ENCODE measurements at places on chromosomes 3 and 15.

- DNase-seq, result no peak
Measured at GRCh38 chr3:134337071-134337482, 37.2 kb downstream of the AMOTL2 start.

DNA sequence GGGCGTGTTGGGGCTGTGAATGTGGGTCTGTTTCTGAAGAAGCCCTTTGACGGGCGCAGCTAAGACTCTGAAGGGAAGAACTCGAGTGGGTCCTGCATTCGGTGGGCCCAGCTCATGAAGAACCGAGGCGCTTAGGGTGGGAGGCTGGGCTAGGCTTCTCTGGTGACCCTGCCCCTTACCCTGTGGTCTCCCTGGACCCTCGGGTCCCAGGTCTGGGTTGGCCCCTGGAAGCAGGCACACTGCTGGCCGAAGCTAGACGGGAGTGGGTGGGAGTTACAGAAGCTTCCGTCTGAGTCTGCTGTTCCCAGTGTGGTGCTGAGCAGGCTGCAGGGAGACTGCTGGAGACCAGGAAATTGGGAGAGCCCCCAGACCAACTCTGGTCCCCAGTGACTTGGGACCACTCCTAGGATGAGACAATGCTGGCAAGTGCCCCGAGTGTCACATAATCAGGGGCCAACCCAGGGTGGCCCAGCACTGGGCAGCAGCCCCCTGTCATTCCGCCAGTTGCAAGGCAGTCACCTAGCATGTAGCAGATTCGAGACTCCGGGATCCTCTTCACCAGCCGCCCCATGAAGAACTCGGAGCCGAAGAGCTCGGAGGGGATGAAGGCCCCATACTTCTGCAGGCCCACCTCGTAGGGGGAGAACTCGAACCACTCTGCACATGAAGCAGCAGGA, 16.7 kb upstream of the EHD4 start:
- no peak for DNase-seq

DNA sequence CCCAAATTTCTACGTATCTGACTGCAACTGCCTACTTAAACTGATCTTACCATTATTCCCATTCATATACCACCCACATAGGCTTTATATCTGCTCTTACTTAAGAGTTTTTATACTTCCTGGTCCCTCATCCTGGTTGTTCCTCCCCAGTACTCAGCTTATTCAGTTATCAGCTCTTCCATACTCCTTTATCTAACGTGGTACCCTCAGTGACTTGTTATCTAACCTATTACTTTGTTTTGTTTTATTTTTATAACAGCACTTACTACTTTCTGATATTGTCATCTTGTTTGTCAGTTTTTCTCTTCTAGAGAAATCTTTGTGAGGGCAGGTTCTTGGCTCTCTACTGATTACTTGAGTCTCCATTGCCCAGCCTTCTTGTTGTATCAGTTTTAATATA, 100.6 kb downstream of the ZNF609 start:
- no peak for DNase-seq

GRCh38 chr15:61337541-61337940, 108.4 kb upstream of the RORA start:
- DNase-seq, result no peak

- no peak for DNase-seq
Measured at GRCh38 chr3:147038481-147038880, 367.9 kb downstream of the ZIC4 start.

DNA sequence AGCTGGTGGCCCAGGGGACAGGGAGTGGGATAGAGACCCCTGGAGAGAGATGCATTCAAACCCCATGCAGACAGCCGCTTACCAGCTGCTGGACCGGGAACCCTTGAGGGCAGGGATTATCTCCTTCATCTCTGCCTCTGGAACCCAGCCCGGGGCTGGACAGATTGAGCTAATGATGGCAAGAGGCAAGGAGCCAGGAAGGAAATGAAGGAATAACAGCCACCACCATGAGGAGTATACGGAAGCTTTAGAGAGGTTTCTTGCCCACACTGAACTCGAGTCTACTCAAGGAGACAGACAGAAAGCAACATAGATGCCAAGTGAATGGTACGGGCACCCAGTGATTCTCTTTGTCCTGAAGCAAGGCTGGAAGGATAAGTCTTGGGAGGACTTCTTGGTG, 23.2 kb downstream of the HAPLN3 start:
- no peak for DNase-seq

DNA sequence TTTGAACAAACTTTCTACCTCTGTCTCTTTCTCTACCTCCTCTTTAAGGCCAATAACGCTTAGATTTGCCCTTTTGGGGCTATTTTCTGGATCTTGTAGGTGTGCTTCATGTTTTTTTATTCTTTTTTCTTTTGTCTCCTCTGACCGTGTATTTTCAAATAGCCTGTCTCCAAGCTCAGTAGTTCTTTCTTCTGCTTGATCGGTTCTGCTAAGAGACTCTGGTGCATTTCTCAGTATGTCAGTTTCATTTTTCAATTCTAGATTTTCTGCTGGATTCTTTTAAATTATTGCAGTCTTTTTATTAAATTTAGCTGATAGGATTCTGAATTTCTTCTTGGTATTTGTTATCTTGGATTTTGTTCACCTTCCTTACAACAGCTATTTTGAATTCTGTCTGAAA, 148.7 kb downstream of the RSRC1 start:
- DNase-seq, result no peak

- DNase-seq, result no peak
Measured at GRCh38 chr3:129348734-129349133, 70.1 kb downstream of the HMCES start.

DNA sequence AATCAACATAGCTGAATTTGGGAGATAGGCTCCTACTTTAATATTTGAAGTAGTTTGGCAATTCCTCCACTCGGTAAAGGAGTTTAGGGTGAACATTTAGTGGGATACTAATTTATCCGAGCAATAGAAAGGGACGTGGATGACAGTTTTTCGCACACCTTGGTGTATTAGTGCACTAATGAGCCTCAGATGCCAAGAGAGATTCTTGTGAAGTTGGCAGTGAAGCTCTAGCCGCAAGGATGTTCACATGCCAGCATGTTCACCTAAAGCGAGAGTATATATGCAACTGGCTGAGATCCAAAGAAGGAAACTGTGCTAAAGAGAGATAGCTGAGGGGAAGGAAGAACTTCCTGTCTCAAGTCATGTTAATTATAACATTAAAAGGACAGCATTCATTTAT, 58.5 kb downstream of the TGFBR2 start:
- DNase-seq, result no peak

DNA sequence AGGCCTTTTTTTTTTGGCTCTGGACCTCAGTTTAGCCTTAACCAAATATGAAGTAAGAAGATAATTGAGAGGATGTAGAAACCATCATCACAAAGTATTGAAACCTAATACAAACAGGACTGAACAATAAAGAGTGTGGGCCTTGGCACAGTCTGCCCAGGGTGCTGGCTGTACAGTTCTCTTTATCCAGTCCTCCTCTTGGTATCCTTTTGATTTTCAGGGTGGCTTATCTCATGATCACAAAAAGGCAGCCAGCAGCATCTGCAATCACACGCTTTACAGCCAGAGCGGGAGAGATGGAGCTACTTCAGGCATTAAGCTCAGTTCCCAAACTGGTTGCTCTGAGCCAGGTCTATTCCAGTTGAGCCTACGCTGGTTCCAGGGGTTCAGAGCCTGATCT, 239.7 kb downstream of the RPLP1 start:
- no peak for DNase-seq

GRCh38 chr3:143090486-143090885, 29.1 kb upstream of the CHST2 start:
- no peak for DNase-seq

DNA sequence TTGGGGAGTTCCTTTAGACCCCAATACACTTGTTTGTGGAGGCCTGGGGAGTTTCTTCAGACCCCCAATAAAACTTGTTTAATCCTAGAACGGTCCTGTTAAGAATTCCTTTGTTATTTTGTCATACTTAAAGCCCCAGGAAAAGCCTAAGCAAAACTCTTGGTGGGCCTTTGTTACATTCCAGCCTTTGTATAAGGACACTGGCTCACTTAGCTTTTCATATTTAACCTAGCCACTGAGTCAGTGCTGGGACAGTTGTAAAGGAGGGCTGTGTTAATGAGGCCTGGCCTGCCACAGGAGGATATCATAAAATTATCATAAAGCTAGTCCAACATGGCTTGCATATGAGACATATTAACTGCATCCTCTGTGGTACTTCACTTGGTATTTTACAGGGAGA, 760.1 kb downstream of the ZNF385D start:
- DNase-seq, result no peak

DNA sequence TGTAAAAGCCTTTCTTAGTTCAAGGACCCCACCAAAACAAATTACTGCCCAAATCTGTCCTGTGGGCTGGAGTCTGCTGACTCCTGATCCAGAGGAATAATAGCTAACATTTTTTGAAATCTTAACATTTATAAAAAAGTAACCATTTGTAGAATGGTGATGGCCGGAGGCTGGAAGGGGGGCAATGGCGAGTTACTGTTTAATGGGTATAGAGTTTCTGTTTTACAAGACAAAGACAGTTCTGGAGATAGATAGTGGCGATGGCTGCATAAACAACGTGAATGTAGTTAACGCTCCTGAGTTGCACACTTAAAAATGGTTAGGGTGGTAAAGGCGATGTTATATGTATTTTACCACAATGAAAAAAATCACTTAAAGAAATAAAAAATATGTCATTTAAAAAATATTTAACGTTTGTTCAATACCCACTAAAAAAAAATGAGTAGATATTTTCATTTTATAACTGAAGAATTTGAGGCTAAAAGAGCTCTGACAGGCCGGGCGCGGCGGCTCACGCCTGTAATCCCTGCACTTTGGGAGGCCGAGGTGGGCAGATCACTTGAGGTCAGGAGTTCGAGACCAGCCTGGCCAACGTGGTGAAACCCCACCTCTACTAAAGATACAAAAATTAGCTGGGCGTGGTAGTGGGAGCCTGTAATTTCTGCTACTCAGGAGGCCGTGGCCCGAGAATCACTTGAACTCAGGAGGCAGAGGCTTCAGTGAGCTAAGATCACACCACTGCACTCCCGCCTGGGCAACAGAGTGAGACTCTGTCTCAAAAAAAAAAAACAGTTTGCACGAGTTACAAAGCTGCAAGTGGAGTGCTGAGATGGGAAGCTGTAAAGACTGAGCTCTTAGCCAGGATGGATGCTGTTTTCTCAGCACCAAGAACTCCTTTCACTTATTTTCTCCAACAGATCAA, 37.6 kb downstream of the IGF2BP2 start:
- no peak for DNase-seq

GRCh38 chr3:148077318-148077923, 620.3 kb upstream of the AGTR1 start:
- DNase-seq, result no peak

- DNase-seq, result no peak
Measured at GRCh38 chr3:177385831-177386301, 188.6 kb upstream of the TBL1XR1 start.

- peak; percentile 25 for DNase-seq
Measured at GRCh38 chr3:45592830-45593707, 1.5 kb upstream of the LIMD1 start.

DNA sequence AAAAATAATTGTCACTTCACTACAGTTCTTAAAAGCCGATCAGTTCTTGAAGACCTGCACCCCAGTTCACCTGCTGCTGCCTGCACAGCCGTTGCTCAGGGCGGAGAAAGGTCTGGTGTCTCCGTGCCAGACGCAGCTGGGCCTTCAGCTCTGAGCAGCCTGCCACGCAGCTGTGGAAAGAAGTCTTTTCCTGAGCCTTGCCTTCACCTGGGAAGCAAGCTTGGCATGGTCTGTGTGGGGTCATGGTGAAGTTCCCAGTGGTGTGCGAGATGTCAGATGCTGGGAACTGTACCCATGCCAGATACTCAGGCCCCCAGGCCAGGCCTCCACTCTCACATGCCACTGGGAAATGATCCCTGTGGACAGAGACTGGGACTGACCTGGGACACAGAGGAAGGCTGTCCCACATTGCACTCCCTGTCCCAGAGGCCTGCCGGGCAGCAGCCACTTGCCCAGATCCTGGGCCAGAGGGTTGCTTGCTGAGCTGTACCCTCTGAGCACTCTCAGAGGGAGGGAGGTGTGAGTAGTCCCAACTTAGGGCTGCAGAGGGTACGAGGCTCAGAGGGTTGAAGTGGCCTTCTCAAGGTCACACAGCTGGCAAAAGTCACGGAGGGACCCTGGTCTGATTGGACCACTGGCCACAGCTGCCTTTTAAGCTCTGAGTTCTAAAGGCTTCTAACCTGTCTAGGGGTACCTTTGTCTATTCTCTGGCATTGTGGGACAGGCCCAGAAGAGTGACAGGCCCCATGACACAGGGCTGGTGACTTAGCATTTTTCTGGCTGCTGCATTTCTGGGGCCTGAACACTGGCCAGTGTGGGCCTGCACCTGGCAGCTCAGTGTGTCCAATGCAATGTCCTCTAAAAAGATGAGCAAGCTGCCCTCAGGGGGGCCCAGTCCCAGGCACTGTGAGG, 55.4 kb downstream of the KLF13 start:
- no peak for DNase-seq

GRCh38 chr3:129398803-129399144, 29.7 kb downstream of the EFCAB12 start:
- DNase-seq, result no peak

DNA sequence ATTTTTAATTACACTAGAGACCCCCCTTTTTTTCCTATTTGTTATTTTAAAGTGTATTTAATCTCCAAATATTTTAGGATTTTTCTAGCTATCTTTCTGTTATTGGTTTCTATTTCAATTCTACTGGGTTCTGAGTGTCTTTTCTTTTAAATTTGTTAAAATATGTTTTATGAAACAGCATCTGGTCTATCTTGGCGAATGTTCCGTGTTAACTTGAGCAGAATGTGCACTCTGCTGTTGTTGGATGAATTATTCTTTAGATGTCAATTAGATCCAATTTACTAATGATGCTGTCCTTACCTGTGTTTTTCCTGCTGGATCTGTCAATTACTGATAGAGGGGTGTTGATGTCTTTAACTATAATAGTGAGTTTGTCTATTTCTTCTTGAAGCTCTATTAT, 462.0 kb upstream of the CNTN3 start:
- no peak for DNase-seq
